Astrocyte of the cerebellum (primary cell): ENCODE measurements at places on chromosomes 2 and 18.

DNA sequence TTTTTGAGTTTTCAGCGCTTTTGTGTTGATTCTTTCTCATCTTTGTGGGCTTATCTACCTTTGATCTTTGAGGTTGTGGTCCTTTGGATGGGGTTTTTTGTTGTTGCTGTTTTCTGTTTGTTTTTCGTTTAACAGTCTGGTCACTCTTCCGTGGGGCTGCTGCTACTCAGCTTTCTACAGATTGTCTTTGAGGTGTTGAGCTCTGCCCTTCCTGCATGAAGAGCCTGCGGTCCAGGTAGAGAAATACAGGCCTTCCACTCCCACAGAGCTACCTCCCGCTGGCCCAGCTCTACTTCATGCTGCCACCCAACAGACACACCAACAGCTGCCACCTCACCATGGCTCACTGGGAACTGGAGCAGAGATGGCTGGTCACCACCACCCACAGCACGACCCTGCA lies 61.7 kb upstream of the RNU4ATAC start:
- DNase-seq: no peak

DNA sequence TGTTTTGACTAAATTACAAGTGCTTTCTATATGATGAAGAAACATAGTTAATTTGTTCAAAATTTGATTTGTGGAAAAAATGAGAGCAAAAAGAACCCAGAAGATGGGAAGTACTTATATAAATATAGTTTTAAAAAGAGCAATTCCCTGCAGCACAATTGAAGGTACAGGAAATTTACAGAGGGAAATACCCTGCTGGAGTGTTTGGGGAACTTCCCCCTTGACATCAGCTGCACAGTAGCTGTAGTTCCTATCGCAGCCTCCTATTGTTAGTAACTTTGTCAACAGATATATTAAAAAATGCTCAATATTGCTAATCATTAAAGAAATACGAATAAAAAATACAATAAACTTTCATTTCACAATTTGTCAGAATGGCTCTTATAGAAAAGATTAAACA lies 1118.8 kb upstream of the ZEB2 start:
- DNase-seq: no peak

DNA sequence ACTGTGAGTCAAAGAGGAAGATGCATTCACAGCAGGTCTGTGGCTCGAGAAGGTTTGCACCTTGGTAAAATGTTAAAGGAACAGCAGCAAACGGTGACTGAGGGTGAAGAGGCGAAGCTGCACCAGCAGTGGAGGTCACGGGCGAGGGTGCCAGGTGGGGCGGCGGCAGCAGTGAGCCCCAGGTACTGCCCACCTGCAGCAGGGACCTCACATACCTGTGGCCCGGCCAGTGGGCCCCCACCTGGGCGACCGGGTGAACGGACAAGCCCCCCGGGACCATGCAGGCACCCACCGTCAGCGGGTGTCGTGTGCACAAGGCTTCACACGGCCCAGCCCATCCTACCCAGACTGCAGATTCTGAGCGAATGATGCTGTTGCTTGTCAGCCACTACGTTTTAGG lies 23.6 kb upstream of the KCNG2 start:
- no peak for DNase-seq

- no peak for DNase-seq
These were observed 172.3 kb downstream of the ICOS start for GRCh38 chr2:204108781-204109295.

- DNase-seq: no peak
These were observed 29.4 kb upstream of the GMPPA start for GRCh38 chr2:219469186-219469724.

GRCh38 chr2:17583646-17584045 lies 43.1 kb downstream of the VSNL1 start:
- DNase-seq: no peak

- no peak for DNase-seq
These were observed 23.5 kb downstream of the TSN start for GRCh38 chr2:121778741-121779487.
